Activated T-cell treated with anti-CD3 and anti-CD28 coated beads, Interleukin-2, amount 50 U/mL, for 72 hours (primary cell): ENCODE measurements at places on chromosomes 4 and X.

DNA sequence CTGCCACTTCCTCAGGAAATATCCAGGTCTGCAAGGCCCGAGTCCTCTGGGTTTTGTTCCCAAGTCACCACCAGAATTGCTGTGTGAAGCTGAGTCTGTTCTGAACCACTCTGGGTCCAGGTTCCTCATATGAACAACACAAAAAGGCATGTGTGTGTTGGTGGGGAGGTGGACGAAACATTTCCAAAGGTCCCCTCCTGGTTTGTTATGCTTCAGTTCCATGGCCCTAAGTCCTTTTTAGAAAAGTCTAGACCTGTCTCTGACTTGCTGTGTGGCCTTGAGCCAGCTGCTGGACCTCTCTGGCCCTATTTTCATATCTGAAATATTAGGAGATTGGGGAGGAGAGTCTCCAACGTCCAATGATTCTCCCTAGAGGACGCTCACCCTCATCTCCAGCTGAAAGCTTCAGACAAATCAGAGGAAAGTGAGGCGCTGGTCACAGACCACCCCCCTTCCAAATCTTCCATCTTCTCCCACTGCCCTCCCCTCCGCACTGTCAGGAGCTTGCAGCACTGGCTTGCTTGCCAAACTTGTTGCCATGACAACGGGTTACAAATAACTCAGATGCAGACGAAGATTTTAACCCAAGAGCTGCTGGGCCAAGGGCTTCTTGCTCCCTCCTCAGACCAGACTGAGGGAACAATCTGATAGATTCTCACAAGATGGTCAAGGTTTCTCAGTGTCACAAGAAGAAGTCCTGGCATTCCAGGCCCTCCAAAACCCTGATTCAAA is 64.5 kb downstream of the SMC1A start:
- DNase-seq = no peak

DNA sequence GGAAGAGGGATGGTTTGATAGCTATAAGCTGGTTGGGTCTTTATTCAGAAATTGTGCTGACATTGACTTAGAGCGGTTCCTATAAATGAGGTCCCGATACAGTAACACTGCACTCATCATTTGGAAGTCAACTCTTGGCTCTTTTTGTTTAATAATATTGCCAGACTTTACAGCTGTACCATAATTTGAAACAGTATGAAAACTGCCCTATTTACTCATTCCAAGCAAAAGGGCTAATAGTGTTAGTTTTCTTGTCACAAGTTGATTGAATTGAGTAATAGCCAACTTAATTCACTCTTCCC is 128.4 kb upstream of the LIMCH1 start:
- no peak for DNase-seq

GRCh38 chr4:168831585-168831918 is 178.5 kb downstream of the CBR4 start:
- DNase-seq = no peak

DNA sequence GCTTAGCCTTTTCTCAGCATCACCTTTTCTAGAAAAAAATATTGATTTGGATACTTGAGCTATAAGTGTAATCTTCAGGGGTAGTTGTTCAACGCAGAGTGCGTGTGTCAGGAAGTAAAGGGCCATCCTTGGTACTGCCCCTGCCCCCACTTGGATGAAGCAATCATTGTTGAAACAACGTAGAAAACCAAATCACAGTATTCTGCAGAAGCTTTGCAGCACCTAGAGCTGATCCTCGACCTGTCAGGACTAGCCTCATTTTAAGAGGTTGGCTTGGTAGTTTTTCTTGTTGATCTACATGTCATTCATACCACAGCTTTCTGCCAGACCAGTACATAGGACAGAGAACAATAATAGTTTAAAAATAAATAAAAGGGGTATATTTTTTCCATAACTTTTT is 65.3 kb upstream of the MYOZ2 start:
- DNase-seq = no peak

DNA sequence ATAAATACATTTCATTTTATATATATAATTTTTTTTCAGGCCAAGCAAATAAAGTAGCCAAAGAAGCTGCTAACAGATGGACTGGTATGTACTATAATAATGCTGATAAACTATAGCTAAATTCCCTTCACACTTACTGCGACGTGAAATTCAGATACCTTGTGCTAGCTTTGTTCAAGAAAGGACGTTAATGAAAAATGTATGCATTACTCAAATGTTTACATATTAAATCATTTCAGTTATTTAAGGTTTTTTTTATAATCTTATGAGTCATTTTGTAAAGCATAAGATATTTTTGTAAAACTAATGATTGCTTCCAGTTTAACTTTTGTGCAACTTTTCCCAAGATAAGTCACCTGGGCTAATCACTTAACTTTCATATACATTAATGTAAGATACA is 57.2 kb upstream of the TMEM131L start:
- DNase-seq = no peak

DNA sequence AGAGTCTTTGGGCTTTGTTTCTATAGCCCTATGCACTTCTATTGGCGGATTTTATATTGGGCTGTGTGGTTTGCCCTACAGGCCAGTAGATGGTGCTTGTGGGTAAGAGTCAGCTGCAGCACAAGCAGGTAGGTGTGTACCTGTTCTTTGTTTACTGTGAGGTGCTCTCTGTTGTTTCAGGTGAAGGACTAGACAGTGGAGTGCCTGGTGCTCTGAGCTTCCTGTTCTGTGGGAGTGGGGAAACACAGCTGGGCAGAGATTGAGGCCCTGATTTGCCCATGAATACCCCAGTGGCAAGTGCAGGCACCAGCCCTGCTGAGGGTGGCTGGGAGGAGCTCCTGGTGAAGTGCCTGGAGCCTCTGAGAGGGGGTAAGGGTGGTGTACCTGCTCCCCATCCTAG is 26.3 kb upstream of the UCP1 start:
- no peak for DNase-seq

DNA sequence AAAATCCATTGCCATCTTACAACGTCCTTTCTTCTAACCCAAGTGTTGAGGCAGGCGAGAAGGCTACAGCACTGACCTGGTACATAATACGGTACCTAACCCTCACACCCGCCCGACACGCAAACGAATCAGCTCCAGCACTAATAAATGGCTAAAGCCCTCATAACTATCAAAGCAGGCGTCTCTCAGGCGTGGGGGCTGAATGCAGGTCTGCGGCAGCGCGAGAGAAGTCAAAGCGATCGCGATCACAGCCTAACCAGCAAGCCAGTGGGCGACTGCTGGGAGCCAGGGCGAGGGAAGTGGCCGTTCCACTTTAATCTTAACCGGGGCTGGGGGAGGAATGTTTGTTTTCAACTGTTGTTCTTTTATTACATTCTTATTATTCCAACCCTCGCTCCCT is 1.5 kb downstream of the CDX4 start:
- no peak for DNase-seq

DNA sequence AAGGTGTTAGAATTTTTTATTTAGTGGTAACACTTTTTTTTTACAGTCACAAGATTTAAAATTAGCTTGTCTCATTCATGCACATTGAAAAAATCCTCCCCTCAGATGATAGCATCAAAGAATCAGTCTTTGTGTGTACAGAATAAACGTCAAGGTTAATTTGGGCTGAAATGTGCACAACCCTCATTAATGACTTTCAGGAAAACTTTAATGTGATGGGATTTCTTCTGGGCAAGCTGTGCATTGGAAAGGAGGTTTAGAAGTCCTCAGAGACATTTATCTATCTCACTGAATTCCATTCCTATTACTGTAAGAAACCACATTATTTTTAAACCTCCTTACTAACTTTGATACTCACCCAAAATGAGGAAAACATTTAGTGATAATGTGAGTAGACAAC is 88.2 kb upstream of the TECRL start:
- DNase-seq = no peak

GRCh38 chr4:41360214-41360920 is 103.6 kb downstream of the UCHL1 start:
- no peak for DNase-seq

DNA sequence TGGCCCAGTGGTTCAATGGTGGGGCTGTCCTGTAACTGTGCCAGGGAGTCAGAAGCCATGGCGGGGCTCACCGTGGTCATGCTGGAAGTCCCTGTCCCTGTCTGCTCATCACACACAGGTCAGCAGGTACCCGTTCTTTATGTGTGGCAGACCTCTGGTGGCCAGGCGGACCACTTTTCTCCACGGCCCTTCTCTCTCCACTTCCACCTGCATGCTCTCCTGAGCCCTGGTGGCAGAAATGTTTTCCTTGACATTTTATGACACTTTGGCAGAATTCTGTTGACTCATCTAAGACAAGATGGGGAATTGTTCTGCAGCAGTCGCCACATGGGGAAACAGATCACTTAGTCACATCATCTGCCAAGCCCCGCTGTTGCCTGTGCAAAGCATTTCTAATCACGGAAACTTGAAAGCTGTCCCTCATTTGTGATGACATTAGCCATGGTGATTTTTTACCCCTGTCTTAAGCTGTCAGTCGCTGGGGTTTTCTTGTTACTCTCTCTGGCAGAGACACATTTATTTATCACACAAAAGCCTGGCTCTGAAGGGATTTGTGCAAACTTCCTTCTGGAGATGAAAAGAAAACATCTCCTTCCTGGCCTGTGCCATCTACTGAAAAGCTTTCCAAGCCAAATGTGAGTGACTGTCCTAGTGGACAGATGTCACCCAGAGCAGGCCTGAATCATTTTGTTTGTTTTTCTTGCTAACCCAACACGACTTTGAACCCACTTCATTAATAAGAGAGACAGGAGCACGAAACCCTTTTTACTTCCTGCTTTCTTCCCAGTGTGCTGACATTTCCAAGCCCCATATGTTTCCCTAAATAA is 38.8 kb upstream of the STIM2 start:
- DNase-seq = no peak

- no peak for DNase-seq
Measured at GRCh38 chrX:34379891-34380290, 247.8 kb upstream of the FAM47A start.

DNA sequence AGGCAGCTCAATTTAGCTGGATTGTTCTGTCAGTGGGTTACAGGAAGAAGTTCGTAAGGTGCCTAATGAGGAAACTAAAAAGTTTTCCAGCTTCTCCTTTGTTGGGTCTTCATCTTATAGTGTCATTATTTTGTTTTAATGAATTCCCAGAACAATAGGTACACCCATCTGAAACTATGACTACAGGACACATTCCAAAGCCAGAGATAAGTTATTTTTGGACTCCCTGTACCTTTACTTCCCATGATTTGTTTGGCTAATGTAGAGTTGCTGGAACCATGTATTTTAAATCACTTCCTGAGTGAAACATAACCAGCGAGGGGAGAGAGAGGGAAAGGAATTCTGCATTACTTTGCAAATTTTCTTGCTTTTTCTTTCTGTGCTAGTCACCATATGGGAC is 114.0 kb downstream of the CLCN5 start:
- no peak for DNase-seq

- no peak for DNase-seq
Measured at GRCh38 chrX:119028733-119029330, 44.0 kb upstream of the CT47C1 start.

- no peak for DNase-seq
Measured at GRCh38 chr4:82842593-82842992, 44.0 kb upstream of the SCD5 start.

GRCh38 chr4:1115528-1116293 is 2.3 kb upstream of the RNF212 start:
- no peak for DNase-seq

DNA sequence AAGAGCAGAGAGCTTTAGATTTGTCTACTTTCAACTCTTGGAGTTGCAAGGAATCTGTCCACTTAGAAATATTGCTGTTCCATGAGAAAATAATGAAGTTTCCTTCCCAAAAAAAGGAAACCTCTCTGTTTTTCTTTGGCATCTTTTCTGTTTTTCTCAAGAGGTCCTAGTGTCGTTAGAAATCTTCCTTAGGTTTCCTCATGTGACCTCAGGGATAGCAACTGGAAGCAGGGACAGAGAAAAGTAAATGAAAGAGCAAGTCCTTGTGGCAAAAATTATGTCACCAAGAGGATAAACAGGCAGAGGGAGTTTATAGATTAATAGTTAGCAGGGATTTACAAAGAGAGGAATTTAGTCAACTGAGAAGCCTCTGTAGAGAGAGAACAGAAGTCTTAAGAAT is 478.4 kb upstream of the ADGRL3 start:
- DNase-seq = no peak

- no peak for DNase-seq
Measured at GRCh38 chr4:139210486-139210885, 33.5 kb upstream of the ELF2 start.

GRCh38 chr4:4677556-4678522 is 136.0 kb upstream of the STX18 start:
- DNase-seq = no peak

DNA sequence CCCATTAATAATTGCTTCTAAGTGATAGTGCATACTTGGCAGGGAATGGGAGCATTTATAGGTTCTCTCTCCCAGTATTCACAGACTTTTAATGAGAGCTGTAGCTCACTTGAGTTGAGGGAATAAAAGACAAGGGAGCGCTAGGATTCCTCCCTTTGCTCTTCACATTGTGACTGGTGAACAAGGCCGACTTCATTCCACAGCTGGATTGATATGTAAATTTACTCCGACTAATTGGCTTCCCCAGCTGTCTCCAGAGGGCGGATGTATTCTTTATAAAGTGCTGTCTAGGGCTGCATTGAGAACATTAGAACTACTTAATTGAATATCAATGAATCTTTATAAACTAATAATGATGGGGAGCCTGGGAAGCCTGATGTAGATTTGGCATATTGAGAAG is 63.4 kb downstream of the GPR50 start:
- DNase-seq = no peak

- DNase-seq = no peak
Measured at GRCh38 chr4:150679018-150679764, 97.2 kb downstream of the MAB21L2 start.

DNA sequence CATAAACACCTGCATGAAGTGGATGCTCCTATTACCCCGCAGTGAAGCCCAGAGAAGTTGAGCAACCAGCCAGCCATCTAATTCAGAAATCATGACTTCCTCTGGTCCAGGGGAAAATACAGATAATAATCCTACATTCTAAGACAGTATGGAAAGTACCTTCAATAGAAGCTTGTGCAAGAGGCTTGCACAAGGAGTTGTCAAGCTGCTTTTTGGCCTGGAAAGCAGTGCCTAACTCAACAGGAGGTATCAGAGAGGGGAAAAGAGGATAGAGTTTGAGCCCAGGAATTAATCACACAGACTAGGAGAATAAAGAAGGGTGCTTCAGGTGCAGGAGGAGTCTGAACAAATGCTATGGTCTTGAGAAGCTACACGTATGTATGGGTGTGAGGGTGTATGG is 26.7 kb downstream of the TMEM192 start:
- no peak for DNase-seq

DNA sequence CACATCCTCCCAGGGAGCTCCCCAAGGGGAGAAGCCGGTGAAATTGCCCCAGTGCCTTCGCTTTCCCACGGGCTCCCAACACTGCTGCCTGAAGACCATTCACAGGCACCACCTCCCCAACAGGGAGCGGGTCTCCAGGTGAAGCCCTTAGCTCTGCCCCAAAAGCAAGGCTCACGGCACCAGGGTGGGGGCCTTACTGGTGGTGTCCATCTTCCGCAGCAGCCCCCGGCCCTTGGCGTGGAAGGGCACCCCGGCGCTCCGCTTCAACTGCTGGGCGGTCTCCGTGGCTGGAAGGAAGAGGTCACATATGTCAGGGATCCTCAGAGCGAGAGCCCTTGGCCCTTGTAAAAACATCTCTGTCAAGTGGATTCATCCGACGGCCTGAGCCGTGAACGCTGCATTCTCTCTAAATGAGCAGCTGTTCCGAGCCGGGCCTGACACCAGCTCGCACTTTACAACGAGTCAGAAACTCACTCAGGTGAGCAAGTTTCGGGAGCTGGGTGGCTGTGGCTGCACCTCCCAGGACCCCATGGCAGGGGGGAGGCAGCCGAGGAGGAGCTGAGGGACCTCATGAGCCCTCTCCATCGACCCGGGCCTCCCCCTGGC is 20.9 kb downstream of the NELFA start:
- no peak for DNase-seq
